ENCODE measurements at places on chromosomes 6 and 20.

- DNase-seq = no peak
Observed at GRCh38 chr6:5644523-5645185, 362.1 kb downstream of the NRN1 start.

- no peak for DNase-seq
Observed at GRCh38 chr20:1474817-1475603, 8.4 kb upstream of the NSFL1C start.

DNA sequence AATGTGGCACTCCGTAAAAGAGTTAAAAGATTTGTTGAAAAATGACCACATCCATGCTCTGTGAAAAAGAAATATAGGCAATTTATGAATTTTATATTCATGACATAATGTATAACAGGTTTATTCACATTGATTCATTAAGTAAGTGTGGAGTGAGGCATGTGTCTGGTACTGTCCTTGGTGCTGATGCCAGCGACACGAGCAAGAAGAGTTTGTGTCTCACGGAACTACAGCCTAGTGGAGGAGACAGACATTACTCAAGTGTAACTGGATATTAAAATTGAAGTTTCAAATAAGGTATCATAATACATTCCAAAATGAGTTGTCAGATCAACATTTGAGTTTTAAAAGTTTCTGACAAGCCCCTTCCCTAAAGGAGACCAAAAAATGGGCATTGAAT lies 158.2 kb upstream of the PRND start:
- no peak for DNase-seq

DNA sequence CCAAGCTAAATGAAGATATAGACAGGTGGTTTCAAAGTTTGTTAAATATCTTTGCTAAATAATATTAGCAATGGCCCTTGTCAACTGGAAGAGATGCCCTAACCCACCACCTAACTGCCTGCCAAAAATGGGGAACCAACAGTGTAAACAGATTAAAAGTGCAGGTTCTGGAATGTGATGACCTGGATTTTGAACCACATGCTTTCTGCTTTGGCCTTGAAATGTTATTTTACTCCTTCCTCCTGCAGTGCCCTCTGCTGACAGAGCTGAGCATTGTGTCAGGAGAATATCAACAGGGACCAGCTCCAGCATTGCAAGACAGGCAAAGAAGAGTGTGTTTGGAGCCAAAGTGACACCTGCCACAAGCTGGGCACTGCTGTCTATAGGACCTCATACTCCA lies 226.6 kb downstream of the MYLK4 start:
- no peak for DNase-seq

DNA sequence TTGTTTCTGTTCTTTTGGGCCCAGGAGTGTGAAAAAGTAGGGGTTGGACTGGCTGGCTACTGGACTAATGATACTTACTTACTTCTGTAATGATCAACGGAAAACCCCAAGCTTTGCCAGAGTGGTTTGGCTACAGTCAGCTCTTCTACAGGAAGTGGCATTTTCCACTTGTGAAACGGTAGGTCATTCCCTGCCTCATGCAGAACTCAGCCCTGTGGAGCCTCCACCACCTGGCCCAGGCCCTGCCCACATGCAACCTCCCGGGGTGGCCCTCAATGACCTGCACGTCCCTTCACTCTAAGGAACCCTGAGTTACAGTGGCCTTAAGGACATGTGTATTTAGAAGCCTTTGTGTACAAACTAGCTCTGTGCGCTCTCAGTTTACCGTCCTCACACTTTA lies 140.4 kb downstream of the DTNBP1 start:
- DNase-seq = no peak

- no peak for DNase-seq
Observed at GRCh38 chr6:159399751-159400221, 230.6 kb downstream of the FNDC1 start.

- DNase-seq = no peak
Observed at GRCh38 chr6:129183681-129184301, 300.9 kb downstream of the LAMA2 start.

DNA sequence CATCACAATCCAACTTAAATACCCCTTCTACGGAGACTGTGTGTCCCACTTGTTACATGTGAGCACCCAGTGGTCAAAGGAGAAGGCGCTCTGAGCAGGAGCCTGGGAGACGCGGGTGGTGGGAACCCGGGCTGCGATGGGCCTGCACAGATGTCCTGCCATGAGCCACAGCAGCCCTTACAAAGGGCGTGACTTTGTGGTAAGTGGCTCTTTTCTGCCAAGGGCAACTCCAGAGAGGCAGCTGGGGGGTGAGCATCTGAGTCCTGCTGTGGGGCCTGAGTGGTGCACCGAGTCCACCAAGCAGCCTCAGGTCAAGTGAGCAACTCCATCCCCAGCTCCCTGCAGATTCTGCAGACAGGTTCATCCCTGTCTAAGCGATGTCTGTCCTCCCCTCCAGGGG lies 33.6 kb upstream of the CST7 start:
- no peak for DNase-seq

- no peak for DNase-seq
Observed at GRCh38 chr6:15893556-15894253, 230.9 kb upstream of the DTNBP1 start.

GRCh38 chr20:26214991-26215390 lies 518.3 kb upstream of the ZNF337 start:
- no peak for DNase-seq

GRCh38 chr6:168313431-168314011 lies 6.1 kb downstream of the DACT2 start:
- no peak for DNase-seq

- peak; percentile 33 for DNase-seq
Observed at GRCh38 chr20:32445539-32446273, 87.6 kb downstream of the ASXL1 start.

- DNase-seq = no peak
Observed at GRCh38 chr6:149752600-149753373, 3.2 kb downstream of the PCMT1 start.

DNA sequence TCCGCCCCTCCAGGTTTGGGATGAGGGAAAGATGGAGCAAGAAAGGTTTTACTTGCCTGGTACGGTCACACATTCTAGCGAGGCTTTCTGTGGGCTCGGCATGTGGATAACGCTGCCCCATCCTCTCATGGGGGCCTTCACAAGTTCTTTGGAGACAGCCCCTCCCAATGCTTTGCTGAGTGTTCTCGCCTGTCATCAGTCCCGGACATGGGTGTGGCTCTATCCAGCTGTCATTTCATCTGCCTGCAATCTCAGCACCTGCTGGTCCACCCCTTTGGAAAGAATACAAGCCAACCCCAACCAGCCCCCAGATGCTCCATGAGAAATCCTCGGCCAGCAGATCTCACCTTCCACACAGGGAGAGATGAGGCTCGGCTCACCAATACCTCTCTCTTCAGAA lies 30.3 kb upstream of the MDGA1 start:
- DNase-seq = no peak

- no peak for DNase-seq
Observed at GRCh38 chr6:134819863-134820800, 129.8 kb downstream of the ALDH8A1 start.

GRCh38 chr20:2234598-2235191 lies 61.1 kb upstream of the TGM3 start:
- DNase-seq = no peak

- no peak for DNase-seq
Observed at GRCh38 chr20:49587111-49587570, 19.2 kb upstream of the PTGIS start.

DNA sequence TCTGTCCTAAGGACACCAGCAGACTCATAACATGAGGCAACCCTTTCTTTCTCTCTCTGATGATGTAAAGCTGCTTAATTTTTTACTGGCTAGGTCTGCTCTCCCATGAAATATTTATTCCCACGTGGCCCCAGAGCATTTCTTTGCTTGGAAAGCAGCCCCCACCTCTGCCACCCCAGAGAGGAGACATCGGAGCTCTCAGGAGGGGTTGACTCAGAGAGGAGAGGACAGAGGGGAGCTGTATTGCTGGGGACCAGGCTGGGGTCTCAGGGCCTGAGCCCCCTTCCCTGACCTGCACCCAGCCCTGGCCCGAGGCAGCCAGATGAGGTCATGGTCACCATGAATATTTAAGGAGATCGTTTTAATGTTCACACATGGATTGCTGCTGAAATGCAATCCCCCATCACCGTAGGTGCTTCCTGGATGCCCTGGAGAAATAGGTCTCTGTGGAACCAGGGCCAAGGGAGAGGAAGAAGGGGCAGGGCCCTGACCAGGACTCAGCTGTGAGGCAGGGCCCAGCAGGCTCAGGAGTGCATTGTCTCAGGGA lies 117.5 kb downstream of the DLL1 start:
- no peak for DNase-seq

GRCh38 chr6:6661684-6662083 lies 73.2 kb downstream of the LY86 start:
- DNase-seq = peak; percentile 44

- DNase-seq = peak; percentile 23
Observed at GRCh38 chr6:31681135-31681671, 336 bp upstream of the LY6G5C start.

DNA sequence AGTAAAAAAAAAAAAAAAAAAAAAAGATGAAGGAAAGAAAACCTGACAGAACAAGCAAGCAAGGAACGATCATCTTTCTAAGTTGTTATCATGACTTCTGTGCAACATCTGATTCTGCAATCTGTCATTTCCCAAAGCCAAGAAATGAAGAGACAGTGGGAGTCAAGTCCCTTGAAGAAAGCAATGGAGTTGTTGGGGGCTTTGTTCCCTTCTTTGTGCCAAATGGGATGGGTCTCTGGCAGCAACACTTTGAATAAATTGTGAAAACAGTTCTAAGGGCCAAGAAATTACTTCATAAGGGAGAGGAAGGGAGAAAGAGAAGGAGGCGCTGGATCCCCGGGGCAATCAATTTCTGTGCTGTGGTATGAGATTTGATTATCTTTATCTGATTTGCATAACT lies 33.3 kb upstream of the RSPO3 start:
- no peak for DNase-seq

DNA sequence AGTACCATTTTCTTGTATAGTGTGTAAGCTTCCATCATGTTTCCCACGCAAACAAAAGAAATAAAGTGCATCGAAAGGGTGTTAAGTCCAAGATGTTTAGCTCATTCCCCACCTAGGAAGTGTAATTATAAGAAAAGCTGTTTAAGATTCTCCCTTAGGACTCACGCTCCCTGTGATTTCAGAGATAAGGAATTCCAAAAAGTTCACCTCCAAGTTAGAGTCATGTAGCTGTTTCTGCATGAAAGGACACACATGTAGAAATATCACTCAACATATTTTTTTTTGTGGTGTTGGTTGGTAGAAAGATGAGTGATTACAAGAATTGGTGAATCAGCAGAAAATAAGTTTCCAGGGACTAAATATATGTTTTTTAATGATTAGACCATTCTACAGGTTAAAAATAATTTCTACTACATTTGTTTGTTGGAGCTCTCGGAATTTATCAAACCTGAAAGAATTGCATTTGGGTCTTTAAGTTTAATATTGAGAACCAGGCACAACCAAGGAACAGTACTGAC lies 10.4 kb downstream of the OPN5 start:
- no peak for DNase-seq

DNA sequence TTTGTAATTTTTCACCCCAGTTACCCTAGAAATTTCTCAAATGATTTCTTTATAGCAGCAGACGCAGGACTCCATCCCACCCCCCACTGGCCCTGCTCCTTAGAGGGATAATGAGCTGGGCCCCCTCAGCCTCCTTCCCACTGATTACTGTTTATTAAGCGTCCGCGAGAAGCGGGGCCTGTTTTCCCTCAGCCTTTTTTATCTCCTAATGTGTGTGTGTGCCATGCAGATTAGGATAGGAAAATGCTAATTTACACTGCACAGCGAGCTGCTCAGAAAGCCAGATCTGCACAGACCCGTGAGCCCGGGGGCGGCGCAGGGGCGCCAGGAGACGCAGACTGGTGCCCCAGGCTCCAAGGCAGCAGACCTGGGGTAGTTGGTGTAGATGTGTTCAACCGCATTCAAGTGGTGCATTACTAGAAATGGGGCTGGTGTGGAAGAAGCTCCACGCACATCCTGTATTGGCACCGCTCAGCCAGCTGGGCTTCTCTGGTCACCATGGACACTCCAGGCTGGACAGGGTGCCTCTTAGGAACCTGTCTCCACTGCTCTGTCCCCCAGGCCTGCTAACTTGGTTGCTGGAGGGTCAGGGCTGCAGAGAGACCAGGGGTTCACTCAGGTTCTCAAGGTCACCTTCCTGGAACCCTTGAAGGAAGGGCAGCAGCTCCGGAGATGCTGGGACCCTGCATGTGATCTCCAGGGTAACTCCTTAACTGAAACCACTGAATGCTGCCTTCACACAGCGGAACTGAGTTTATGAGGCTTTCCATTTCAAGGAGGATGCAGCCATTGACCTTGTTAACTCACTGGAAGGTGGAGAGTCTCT lies 256.3 kb downstream of the ERMARD start:
- no peak for DNase-seq

- no peak for DNase-seq
Observed at GRCh38 chr6:168892031-168892430, 361.6 kb downstream of the THBS2 start.

GRCh38 chr20:44618318-44618731 lies 33.2 kb downstream of the ADA start:
- no peak for DNase-seq

GRCh38 chr6:4607793-4608192 lies 168.4 kb upstream of the CDYL start:
- DNase-seq = no peak

GRCh38 chr6:16803294-16804200 lies 42.3 kb upstream of the ATXN1 start:
- peak; percentile 72 for DNase-seq

GRCh38 chr20:38242848-38243708 lies 17.5 kb downstream of the KIAA1755 start:
- DNase-seq = no peak

DNA sequence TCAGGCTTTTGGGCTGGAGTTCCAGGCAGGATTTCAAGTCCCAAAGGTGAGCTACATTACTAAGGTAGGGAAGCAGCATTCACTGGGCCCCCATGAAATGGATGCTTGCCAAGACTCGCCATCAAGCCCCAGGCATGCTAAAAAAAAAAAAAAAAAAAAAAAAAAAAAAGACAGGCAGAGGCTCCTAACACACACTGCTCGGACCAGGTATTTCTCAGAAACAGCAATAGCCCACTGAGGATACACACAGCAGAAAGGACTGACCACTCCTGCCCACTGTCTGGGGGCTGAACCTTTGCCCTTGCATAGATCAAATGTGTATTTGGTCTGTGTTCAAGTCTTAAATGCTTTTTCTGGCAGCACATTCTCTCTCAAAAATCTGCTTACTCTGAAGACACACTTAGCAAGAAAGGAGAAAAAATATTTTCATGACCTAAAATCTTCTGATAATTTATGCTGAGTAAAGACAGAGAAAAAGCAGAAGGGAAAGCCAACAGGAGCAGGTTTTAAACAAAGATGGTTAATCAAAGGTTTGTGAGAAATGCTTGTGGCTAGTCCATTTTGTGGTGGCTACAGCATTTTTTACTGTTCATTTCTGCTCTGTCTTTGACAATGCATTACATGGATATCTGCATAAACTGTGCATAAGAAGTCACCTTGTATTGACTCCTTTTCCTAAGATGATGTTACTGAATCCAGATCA lies 37.9 kb upstream of the BEND6 start:
- no peak for DNase-seq

GRCh38 chr6:82711971-82712370 lies 348.4 kb downstream of the TPBG start:
- peak; percentile 6 for DNase-seq
